ENCODE measurements at places on chromosomes 1 and 21.
A peak's percentile ranks its signal among the peaks of the same experiment; 100 is the strongest.

GRCh38 chr21:44751799-44752636 is 40.6 kb upstream of the TSPEAR start:
- no peak for DNase-seq

GRCh38 chr1:232962761-232963745 is 12.6 kb downstream of the NTPCR start:
- no peak for DNase-seq

DNA sequence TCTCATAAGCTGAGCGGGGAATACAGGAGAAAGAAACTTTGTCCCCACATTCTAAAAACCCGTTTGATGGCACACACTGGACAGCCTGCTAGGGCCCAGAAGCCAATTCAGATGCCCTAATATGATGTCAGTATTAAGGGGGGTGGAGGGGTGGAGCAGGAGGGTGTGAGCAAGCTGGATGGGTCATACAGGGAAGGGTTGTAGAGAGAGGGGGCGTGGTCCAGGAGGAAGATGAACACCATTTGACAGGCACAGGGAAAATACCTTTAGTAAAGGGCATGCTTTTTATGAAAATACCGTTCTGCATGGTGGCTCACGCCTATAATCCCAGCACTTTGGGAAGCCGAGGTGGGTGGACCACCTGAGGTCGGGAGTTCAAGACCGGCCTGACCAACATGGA is 6.0 kb downstream of the TARS2 start:
- DNase-seq = no peak

- no peak for DNase-seq
Observed at GRCh38 chr1:231561647-231562383, 33.3 kb downstream of the TSNAX start.

GRCh38 chr1:151868486-151868885 is 15.0 kb upstream of the THEM5 start:
- no peak for DNase-seq

DNA sequence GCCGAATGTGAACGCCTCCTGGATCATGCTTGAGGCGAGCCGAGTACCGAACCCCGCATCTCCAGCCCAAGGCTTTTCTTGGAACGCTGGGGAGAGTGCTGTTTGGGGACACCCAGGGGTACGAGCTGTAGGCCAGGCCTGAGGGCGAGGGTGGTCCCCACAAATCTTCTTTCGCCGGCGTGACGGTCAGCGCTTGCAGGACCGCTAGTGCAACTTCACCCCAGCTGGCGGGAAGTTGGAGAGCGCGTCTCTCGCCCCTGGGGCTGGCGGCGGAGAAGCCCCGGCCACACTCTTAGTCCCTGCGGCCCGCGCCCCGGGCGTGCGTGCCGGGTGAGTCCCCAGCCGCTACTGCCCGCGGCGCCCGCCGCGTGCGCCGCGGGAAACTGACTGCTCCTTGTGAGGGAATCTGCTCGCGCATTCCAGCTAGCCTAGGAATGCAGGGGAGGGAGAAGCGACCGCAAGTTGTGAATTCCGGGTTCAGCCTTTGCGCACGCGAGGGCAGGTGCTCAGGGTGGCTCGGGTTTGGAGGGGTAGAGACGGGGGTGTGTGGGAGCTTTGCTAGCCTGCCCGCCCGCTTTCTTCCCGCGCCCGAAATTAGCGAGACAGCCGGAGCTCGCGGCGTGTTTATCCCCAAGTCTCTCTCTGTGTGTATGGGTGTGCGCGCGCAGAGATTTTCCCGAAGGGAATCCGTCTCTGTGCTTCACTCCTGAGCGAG is 884 bp downstream of the LHX4 start:
- no peak for DNase-seq

GRCh38 chr21:19256934-19257660 is 853.5 kb upstream of the TMPRSS15 start:
- DNase-seq = no peak

- DNase-seq = no peak
Observed at GRCh38 chr21:42056468-42056867, 14.6 kb upstream of the UMODL1 start.

GRCh38 chr1:22917989-22918388 is 54.7 kb downstream of the LACTBL1 start:
- DNase-seq = no peak

DNA sequence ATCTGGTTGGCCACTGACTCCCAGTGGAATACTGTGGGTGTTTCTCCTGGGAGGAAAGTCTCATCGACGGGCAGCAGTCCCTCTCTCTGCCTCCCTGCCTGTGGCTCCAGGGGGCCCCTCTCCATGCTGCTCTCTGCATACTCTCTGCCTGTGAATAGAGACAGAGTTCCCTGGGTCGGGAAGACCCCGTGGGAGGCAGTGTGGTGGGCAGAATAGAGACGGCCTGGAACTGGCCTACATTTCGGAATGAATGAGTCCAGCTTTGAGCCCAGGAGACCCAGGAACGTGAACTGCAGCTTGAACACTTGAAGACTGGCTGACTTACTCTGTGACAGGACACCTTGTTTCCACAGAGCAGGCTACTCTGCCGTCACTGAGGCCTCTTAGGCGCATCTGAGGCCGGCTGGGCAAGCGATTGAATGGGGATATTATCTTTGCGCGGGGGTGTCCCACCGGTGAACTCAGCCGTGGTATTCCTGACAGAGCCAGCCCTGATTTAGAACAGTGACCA is 64.0 kb downstream of the KIF21B start:
- no peak for DNase-seq

DNA sequence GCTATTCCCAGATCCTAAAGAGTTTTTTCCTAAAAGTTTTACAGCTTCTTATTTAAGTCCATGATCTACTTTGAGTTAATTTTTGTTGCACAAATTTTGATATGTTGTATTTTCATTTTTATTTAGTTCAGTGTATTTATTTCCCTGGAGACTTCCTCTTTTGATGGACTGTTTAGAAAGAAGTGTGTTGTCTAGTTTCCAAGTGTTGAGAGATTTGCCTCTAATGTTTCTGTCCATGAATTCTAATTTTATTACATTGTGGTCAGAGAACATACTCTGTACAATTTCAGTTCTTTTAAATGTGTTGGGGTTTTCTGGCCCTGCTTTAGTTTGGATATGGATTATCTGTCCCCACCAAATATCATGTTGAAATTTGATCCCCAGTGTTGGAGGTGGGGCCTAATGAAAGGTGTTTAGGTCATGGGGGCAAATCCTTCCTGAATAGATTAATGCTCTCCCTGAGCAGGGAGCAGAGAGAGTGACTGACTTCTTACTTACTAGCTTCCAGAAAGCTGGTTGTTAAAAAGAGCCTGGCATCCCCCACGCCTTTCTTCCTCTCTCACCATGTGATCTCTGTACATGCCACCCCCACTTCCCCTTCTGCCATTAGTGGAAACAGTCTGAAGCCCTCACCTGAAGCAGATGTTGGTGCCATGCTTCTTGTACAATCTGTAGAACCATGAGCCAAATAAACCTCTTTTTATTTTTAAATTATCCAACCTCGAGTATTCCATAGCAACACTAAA is 4.6 kb downstream of the CHD1L start:
- DNase-seq = peak; percentile 7

GRCh38 chr1:214124915-214125314 is 137.1 kb downstream of the PROX1 start:
- no peak for DNase-seq

DNA sequence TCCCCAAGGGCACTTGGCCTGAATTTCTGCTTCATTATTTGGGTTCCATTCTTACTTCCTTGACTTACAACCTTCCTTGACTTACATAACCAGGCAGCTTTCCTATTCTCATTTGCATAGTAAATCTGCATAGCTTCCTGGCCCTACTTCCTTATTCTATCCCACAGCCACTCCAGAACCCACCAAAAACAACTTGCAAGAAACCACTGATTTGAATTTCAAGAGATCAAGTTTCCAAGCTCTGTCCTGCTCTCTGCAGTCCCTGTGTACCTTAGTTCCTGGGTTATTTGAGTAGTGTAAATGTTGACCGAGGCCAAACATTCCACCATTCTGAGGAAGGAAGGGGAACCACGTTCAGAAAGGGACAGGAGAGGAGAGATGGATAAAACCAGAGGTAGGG is 603.3 kb downstream of the PTPRC start:
- no peak for DNase-seq
